ENCODE measurements at places on chromosomes 12 and 14.

GRCh38 chr14:101060171-101060601, 156.7 kb upstream of the RTL1 start:
- no peak for DNase-seq

DNA sequence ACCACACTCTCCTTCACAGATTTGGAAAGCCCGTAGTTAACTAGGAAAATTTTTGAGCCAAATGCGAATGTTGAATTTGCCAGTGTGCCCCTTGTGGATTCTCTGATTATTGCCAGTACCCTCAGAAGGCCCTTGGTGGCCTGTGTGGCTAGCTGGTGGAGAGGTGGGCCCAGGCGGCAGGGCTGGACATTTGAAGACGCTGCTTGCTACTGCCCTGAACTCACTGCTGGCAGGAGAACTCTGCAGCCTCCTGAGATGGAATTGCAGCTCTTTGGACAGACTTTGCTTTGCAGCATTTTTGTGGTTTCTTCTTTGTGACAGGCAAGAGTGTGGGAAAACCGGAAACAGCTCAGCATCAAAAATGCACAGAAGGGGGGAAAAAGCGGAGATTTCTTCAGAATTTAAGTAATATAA, 97.6 kb downstream of the TGFB3 start:
- peak; percentile 60 for DNase-seq

DNA sequence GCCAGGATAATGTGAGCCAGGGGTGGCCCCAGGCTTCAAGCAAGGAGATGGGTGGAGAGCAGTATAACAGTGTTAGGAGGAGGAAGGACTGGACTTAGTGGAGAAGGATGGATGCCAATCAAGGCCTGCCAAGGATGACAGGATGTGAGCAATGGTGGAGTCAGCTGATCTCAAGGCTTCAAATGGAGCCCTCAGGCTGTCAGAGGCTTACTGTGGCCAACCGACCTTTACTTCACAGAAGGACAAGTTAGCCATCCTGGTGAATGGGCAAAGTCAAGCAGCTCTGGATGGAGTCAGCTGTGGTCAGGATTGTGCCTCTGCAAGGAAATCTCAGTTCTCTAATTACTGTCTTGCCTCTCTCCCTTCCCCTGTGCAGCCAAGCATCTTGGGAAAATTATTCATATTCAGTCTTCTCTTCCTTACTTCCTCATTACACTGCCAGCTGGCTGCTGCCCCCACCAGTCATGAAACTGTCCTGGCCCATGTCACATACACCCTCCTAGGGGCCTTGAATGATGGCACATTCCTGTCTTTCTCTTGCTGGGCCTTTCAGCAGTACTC, 7.6 kb upstream of the STAT6 start:
- DNase-seq: no peak

GRCh38 chr12:6336079-6336888, 5.6 kb downstream of the TNFRSF1A start:
- DNase-seq: peak; percentile 98

GRCh38 chr12:53090554-53090953, 6.9 kb upstream of the IGFBP6 start:
- no peak for DNase-seq

DNA sequence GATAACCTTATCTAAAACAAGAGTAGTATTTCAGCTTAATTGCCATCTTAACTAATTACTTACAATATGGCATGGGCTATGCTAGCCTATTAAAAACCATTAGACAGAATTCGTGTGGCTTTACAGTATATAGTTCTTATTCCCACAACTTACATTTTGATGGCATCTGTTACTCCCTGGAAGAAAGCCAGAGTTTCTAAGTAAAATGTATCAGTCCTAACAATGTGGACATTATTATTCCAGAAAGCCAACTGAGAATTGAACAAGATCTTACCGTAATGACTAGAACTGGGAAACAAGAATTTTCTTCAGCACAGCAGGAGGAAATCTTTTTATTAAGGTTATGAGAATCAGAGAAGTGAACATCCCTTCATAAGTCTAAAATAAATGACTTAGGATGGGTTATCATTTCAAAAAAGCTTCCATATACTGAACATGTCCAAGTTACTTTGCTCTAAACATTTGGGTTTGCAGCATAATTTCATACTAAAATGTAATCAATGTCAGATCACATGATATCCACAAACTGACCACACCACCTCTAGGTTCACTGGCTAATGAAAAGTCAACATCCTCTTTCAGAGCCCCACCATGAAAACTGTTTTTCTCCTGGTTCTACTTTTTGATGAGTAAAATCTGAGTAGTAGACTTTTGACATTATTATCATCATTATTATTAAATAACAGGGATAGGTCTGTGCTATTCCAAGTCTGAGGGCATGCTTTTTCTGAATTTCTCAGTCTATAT, 179.7 kb downstream of the SSPN start:
- no peak for DNase-seq

DNA sequence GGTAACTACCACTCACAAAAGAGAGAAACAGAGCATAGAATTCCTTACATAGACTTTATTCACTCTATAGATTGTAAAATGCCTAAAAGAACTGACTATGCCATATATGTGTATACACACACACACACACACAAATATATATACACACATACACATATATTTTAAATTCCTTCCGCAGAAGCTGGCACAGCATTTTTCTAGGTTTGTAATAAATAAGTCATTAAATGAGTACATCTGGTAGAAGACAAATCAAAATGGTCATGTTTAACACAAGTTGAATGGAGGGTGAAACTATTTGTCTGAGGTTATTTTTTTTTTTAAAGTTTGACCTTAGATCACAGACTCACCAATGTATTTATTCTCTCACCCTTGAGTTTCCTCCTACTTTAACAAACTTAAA, 58.2 kb downstream of the CCER1 start:
- no peak for DNase-seq

DNA sequence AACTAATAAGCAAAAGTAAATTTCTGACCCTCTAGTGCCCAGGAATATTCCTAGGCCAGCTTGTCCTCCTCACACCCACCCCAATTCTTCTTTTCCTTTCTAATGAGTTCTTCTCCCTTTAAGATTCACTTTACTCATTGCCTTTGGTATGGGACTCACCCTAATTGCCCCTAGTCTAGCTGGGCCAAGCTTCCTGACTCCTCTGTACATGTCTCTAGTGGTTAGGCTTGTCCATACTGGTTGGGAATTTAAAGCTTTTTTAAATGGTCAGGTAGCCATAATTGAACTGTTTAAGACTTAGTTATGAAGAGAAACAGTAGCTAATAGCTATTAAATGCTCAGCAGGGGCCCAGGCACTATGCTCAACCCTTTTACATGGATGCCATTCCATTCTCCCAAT, 248.2 kb downstream of the C12orf42 start:
- no peak for DNase-seq

GRCh38 chr14:89955745-89956660, at the start of gene TDP1:
TDP1 (plus strand) TSS chr14:89955927; CDS start chr14:89963115, 7,188 bp downstream.
- DNase-seq: peak; percentile 83

- DNase-seq: peak; percentile 96
Observed at GRCh38 chr14:91510171-91511042, at the start of gene PPP4R3A. PPP4R3A (minus strand) TSS chr14:91510310; CDS start chr14:91509647, 663 bp downstream.

DNA sequence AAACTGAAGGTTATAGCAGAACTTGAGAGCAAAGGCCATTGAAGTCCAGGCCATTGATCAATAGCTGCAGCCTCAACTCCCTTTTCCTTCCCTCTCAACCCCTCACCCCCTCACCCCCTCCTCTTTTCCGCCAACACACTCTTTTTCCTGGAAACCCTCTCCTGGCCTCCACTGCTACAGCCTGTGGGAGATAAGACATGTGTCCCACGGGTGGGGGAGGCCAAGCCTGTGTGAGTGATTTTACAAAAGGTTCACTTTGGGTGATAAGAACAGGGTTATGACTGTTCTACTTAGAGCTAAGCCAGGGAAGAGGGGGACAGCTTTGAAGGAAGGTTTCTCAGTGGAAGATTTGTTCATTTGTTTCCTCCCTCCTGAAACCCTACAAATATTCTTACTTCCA, 9.2 kb upstream of the FGF23 start:
- no peak for DNase-seq

DNA sequence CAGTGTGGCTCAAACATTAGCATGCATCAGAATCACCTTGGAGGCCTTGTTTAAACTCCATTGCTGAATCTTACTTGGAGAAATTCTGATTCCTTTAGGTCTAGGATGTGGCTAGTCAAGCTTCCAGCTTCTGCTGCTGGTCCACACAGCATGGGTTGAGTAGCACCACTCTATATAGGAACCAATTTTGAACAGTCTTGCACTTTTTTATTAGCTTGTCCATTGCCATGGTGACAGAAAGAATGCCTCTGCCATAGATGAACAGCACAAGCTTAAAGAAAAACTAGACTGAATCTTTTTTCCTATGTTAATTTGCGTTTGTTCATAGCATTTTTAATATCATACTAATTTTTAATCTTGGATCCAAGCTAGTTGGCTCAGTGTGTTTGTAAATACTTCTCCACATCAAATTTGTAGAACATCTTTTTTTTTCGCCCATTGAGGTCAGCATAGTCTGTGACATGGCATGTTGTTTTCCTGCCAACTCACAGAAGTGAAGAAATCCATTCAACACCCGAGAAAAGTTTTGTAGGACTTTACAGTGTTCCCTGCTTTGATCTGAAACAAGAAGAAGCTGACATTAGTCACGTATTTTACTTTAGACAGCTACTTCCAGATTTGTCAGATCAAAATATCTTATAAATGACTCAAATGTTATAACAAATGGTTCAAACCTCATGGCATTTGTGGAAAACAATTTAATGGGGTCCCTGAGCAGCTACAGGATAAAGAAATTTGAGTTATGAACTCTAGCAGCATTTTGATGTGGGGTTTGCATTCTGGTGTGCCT, 438.8 kb downstream of the EGLN3 start:
- no peak for DNase-seq

GRCh38 chr12:120757949-120758348, 32.3 kb downstream of the ACADS start:
- no peak for DNase-seq

DNA sequence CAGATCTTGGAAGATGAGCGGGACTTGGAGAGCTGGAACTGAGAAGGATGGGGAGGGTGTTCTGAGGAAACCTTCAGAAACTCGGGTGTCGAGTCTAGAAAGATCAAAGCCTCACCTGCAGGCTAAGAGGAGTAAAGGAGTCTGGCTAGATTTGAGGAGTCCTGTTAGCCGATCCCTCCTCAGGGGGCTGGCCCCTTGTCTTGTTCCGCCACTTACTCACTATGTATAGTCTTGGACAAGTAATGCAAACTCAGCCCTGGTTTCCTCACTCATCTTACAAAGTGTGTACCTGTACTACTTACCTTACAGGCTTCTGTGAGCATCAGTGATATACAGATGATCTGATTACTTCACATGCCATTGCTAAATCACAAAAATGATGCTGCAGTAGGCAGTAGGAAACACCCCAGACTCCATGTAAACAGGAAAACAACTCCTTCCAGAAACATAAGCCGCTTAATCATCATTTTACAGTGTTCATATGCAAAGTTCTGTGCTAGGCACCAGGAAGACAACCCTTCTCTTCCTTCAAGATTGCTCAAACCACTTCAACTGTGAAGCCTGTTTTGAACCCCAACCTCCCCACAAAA, 2.0 kb upstream of the SPTLC2 start:
- DNase-seq: no peak

- no peak for DNase-seq
Observed at GRCh38 chr14:55545779-55546178, 34.2 kb upstream of the KTN1 start.

DNA sequence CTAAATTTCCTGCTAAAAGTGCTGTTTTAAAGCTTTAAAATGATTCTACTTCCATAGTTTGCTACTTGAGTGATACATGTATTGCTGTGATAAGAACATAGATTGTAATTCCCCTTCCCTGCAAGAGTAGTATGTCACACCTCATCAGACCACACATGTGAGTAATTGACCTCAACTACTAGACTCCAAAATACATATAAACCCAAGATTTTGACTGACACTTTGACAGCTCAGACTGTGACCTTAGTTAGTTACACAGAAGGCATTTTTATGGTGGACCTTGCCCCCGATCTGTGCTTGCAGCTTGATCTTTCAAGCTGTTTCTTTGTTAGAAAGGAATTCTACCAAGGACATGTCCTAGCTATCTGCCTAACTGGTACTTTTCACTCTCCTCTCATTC, 18.6 kb downstream of the APOBEC1 start:
- DNase-seq: no peak

- no peak for DNase-seq
Observed at GRCh38 chr12:115871714-115872113, 405.8 kb downstream of the MED13L start.

DNA sequence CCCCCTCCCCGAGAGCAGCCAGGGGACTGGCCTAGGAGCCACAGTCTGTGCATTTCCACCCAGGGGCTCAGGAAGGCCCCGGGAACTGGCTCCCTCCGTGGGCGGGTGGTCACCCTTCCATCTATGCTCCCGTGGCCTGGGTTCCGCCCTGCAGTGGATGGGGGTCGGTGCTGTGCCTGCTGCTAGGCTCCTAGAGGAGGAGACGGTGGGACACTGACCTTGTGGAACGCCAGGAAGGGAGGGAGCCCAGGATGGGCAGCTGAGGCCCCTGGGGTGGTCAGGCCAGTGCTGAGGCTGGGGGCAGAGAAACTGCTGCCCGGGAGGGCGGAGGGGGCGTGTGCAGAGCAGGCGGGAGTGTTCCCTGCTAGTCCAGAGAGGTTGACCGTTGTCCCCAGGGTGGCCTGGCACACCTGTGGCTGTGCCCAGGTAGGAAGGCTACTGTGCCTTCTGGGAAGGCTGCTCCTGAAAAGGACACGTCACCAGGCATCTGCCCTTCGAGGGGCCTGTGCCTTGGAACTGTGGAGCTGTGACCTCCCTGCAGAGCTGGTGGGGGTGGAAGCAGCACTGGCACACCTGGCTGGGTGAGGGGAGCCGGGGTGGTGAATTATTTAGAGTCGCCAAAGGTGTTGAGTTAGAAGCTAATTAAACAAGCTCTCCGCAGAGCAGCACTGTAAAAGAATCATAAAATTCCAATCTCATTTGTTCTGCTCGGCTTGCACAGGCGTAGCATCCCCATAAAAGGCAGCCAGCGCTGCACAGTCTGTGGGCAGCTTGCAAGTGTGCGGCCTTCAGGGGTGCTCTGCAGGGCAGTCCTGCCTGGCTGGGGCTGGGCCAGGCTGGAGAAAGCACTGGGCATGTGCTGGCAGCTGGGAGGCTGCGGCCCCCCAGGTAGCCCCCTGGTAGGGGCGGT, 145.1 kb downstream of the KIF26A start:
- DNase-seq: no peak

GRCh38 chr12:112480931-112481330, 62.2 kb downstream of the PTPN11 start:
- DNase-seq: no peak

All from AG04450 (cell line).